Fibroblast of lung (primary cell): ENCODE measurements at places on chromosomes 2 and 18. TPM values are rescaled to one million over a fixed set of nuclear protein-coding genes. Genes with fewer than 3 reads are reported as not detected.

DNA sequence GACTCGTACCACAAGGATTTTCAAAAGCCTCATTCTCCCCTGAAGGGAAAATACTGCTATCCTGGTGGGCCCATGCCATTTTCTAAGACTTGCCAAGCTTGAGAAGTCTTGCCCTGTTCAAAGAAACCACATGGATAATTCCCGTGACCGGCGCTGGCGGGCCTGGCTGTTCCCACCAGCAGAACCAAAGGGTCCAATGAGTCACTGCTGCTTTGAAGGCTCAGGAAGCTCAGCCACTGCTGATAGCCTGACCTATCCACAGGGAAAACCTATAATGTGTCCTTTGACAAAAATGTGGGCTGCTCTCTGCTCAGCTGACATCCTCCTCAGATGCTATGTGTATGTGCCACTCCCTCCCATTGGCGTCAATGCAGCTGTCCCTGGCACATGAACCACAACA, 137.9 kb upstream of the RAB12 start:
- peaks cover 2% of the 10 kb centered on the region for H3K27me3 ChIP-seq
- H3K36me3 ChIP-seq: no peaks in the 10 kb centered on the region
- H3K4me1 ChIP-seq: no peaks in the 10 kb centered on the region
- H3K4me3 ChIP-seq: no peak overlapping the region

DNA sequence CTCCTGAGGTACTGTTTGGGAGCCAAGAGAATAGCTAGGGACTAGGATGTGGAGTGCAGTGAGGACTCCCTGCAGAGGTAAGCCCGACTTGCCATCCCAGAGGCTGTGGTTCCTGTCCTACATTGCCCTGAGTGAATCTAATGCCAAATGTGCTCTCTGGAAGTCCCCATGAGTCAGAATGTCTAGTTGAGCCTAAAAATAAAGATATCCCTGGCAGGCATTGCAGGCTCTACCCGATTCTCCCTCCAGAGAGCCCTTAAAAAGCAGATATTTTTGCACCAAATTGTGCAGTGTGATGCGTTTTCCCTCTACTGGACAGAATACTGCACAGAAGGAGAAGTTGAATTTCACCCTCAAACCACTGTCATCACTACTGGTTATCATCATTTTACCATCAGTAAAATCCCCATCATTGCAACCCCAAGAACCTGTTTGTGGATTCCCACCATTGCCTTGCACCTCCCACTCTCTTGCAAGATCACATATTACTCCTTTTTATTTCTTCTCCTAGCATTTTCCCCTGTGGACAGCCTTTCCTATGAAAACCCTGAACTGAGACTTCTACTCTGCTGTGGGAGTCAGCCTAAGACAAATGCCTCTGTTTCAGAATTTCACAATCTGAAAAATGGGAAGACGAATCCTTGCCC, 98.0 kb downstream of the MARCHF4 start:
- DNase-seq: no peak
- H3K27ac ChIP-seq: no peak overlapping the region

The RNF152 gene
- 15.2 and 24.4 TPM in 2 replicates for total RNA-seq

GRCh38 chr2:234322766-234323465, 174.0 kb downstream of the ARL4C start:
- no peak overlapping the region for H3K27ac ChIP-seq
- H3K4me3 ChIP-seq: no peak overlapping the region
- no peaks in the 10 kb centered on the region for H3K27me3 ChIP-seq
- no peaks in the 10 kb centered on the region for H3K4me1 ChIP-seq

- H3K4me1 ChIP-seq: no peaks in the 10 kb centered on the region
- H3K36me3 ChIP-seq: no peaks in the 10 kb centered on the region
- no peak overlapping the region for H3K4me3 ChIP-seq
- DNase-seq: no peak
- H3K27me3 ChIP-seq: no peaks in the 10 kb centered on the region
- H3K27ac ChIP-seq: no peak overlapping the region
Measured at GRCh38 chr2:227696990-227697679, 20.7 kb downstream of the SLC19A3 start.

DNA sequence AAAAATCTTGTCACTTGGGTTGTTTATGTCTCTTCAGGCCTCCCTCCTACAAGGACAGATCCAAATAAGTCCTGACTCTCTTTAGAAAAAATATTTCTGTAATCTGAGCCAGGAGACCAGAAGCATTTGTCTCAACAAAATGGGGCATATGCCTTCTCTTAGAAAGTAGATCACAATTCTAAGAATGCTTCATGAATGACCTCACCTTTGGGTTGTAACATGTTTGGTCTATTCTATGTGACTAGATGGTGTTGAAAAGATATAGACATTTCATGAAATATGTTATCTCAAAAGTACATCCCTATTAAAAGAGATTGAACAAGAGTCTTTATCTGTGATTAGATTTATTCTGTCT, 159.0 kb upstream of the SETBP1 start:
- no peak overlapping the region for H3K4me3 ChIP-seq
- no peak overlapping the region for H3K27ac ChIP-seq
- no peak for DNase-seq
- H3K4me1 ChIP-seq: no peaks in the 10 kb centered on the region
- H3K27me3 ChIP-seq: no peaks in the 10 kb centered on the region

DNA sequence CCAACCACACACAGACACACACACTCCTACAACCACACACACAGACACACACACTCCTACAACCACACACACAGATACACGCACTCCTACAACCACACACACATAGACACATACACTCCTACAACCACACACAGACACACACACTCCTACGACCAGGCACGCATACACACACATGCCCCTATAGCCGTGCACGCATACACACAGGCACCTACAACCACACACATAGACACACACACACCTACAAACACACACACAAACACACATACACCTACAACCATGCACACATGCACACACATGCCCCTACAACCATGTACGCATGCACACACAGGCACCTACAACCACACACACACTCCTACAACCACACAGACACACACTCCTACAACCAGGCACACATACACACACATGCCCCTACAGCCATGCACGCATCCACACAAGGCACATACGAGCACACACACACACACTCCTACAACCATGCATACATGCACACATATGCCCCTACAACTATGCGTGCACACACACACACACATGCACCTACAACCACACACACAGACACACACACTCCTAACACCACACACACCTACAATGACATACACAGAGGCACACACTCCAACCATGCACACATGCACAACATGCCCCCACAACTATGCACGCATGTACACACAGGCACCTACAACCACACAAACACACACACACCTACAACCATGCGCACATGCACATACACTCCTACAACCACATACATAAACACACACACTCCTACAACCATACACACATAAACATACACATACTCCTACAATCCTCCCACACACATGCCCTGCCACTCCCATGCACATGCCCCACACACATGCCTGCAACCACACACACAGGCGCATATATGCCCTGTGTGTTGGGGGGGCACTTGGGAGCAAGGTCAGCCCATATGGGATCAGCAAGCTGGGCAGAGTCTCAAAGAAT, 19.1 kb upstream of the TEX51 start:
- no peaks in the 10 kb centered on the region for H3K4me1 ChIP-seq
- H3K27me3 ChIP-seq: no peaks in the 10 kb centered on the region
- H3K27ac ChIP-seq: no peak overlapping the region
- no peaks in the 10 kb centered on the region for H3K36me3 ChIP-seq

DNA sequence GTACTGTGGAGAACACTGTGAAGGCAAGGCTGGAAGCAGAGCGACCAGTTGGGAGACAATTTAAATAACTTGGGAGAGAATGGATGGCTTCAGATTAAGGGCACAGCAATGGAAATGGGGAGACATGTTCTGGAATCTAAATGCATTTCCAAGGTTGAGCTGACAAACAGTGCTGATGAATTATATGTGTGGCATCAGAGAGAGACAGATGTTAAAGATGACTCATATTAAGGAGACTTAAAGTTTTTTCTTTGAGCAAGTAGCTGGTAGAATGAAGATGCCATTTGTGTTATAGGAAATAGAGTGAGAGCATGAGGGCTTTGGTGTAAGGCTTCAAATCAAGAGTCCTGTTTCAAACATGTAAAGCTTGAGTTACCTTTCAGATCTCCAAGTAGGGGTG, 441.8 kb downstream of the SETBP1 start:
- H3K36me3 ChIP-seq: no peaks in the 10 kb centered on the region
- no peak overlapping the region for H3K27ac ChIP-seq
- no peaks in the 10 kb centered on the region for H3K27me3 ChIP-seq
- no peaks in the 10 kb centered on the region for H3K4me1 ChIP-seq
- H3K4me3 ChIP-seq: no peak overlapping the region
- DNase-seq: peak; percentile 11

DNA sequence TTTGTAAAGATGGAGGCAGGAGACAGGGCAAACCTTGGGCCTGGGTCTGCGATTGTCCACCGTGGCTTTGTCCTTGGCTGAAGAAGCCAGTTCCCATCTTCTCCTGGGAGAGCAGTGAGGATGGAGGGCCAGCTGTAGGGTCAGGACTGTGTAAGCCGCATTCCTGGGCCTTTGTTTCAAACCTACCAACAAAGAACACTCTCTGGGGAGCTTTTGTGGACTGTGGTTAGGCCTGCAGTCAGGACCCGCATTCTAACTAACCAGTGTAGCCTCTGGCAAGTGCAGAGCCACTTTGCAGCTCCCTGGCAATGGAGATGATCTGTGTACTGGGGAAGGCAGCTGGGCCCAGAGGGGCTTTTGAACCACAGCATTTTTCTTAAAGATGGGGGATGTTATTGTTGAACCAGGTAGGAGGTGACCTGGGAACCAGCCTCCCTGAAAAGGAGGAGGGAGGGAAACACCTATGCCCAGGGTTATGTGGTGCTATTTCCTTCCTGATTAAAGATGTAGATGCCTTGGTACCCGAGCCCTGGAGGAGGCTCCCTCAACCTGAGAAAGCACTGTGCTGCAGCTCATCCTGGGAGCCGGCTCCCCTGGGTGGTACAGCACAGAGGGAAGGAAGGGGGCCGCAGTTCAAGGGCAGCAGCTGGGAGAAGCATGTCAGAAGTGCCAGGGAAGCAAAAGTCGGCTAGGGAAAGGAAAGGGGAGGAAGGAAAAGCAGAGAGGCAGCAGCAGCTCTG, 12.7 kb upstream of the SMAD4 start:
- H3K4me1 ChIP-seq: no peaks in the 10 kb centered on the region
- H3K4me3 ChIP-seq: no peak overlapping the region
- no peaks in the 10 kb centered on the region for H3K36me3 ChIP-seq
- DNase-seq: no peak

DNA sequence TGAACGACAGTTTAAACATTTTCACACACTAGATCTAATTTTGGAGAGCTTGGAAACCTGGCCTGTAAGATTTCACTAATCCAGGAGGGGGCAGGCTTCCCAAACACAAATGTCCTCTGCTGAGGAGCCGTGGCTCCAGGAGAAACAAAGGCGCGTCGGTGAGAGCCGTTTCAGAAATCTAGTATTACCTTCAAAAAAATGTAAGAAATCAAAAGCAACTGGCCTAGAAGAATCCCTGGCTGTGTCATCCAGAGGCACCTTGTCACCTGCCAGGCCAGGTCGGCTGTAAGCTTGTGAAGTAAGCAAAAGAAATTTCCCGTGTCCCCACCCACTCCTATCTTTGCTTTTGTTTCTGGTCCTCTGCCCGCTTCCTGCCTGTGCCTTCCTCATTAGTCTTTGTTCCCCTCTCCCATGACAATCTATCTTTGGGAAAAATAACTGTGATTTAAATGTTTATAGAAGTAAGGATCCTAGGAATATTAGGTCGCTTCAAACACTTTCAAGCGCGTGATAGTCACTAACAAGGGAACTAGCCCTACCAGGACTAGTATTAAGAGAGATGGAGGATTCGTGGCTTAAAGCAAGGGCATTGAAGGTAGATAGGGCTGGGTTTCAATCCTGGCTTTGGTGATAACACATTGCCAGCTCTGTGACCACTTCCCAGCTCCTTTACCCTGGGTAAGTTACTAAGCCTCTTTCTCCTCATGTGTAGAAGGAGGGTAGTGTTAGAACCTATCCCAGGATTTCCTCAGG, 99.5 kb upstream of the STK39 start:
- H3K4me1 ChIP-seq: peaks cover 2% of the 10 kb centered on the region
- no peaks in the 10 kb centered on the region for H3K36me3 ChIP-seq
- H3K4me3 ChIP-seq: peak overlapping the region; percentile 69
- no peak overlapping the region for H3K27ac ChIP-seq

The AFF3 gene
- total RNA-seq: 0.26 and 0.50 TPM in 2 replicates

DNA sequence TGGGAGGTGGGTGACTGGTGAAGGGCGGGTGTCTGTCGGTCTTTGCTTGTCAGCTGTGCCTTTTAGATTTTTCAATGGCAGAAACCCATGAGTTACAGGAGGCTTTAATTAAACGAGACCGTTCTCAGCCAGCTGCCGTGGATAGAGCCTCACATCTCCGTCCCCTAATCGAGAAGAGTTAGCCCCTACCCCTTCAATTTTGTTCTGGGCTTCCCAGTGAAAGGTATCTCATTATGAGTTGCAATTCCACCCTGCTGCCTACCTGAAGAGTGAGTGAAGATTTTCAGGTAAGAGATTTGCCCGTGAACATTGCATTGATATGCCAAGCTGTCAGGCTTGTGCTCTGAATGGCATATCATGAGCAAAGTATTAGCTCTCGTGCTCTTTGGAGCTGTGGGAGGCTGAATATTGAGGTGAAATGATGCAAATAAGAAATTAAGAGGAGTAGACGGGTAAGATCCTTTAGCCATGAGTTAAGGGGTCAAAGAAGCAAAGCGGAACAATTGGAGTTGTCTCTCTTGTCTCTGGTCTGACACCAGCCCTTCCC, 118.7 kb upstream of the MSTN start:
- no peaks in the 10 kb centered on the region for H3K27me3 ChIP-seq
- no peak for DNase-seq
- H3K4me1 ChIP-seq: no peaks in the 10 kb centered on the region

The CCDC141 gene
- total RNA-seq: under 0.01 and 0.17 TPM in 2 replicates

DNA sequence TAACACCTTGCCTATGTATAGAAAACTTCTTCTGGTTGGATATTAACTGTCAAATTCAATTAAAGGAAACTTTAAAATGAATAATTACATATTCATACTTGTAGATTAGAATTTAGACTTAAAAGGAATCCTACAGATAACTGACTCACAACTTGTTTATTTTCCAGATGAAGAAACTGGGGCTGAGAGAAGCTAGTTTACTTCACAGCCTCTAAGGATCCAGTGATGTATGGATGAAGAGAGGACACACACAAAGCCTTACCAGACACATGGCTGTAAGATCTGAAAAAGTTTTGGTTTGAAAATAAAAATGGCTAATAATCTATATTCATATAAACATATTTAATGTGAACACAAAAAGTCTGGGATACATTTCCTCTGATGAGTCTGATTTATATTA, 72.3 kb downstream of the PRELID3A start:
- DNase-seq: no peak
- H3K27ac ChIP-seq: no peak overlapping the region
- no peak overlapping the region for H3K4me3 ChIP-seq
- no peaks in the 10 kb centered on the region for H3K36me3 ChIP-seq
- H3K4me1 ChIP-seq: no peaks in the 10 kb centered on the region

The CCDC142 gene
- total RNA-seq: 18.5 and 21.3 TPM in 2 replicates

The C2orf80 gene
- not detected in 2 replicates for total RNA-seq

The CD8B gene
- not detected in 2 replicates for total RNA-seq
